SJSA1 (cell line): ENCODE measurements at places on chromosomes 2 and 18. TPM values are rescaled to one million over a fixed set of nuclear protein-coding genes. Genes with fewer than 3 reads are reported as not detected.

The ANKRD30BL gene
- total RNA-seq, result not detected in 2 replicates

The CHRNG gene
- total RNA-seq, result not detected in 2 replicates

The ARL4C gene
- total RNA-seq, result 6.3 and 14.5 TPM in 2 replicates

The GCG gene
- not detected in 2 replicates for total RNA-seq

The SGO2 gene
- total RNA-seq, result 16.4 and 22.9 TPM in 2 replicates

DNA sequence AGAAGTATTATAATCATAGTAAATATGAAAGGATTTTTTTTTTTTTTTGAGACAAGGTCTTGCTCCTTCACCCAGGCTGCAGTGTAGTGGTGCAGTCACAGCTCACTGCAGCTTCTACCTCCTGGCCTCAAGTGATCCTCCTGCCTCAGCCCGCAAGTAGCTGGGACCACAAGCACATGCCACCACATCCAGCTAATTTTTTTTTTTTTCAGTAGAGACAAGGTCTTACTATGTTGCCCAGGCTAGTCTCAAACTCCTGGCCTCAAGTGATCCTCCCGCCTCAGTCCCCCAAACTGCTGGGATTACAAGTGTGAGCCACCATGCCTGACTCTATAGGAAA lies 301.6 kb upstream of the STON1 start:
- DNase-seq, result no peak

DNA sequence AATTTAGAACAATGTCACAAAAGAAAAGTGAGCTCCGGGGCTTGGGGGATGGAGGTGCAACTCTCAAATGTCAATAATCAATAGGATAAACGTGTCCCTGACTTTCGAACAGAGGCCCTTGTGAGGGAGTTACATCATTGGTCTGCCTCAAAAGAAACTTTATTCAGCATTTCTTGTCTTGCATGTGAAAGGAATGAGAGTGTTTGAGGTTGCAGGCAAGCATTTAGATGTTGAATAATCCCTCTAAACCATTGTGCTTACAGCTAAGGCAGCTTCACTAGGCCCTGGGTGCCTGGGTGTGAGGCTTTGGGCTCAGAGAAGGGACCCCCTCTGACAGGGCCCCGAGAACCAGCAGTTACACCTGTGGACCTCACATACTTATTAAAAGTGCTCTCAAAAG lies 28.6 kb upstream of the FHL2 start:
- DNase-seq, result no peak

DNA sequence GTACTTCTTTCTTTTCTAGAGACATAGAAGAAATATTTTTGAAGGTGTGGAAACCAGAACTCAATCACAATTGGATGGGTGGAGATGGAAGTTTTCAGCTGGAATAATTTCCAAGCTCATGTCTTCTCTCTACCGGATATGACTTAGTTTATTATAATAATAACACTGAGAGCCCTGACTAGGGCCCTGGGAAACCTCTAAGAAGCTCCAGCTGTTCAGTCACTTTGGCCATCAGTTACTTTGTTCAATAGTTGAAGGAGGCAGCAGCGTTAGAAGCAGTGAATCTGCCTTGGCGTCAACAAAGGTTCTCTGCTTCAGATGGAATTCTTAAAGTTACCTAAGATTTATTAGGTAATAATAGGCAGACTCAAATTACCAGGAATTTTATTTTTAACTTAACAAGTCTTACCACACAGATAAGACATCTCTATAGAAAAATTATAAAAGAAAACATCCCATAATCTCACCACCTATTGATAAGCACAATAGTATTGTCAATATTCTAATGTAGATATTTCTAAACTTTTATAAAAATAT lies 293.8 kb upstream of the CHAC2 start:
- no peak for DNase-seq

- peak; percentile 31 for DNase-seq
Measured at GRCh38 chr2:84865181-84865783, 15.6 kb downstream of the TRABD2A start.

DNA sequence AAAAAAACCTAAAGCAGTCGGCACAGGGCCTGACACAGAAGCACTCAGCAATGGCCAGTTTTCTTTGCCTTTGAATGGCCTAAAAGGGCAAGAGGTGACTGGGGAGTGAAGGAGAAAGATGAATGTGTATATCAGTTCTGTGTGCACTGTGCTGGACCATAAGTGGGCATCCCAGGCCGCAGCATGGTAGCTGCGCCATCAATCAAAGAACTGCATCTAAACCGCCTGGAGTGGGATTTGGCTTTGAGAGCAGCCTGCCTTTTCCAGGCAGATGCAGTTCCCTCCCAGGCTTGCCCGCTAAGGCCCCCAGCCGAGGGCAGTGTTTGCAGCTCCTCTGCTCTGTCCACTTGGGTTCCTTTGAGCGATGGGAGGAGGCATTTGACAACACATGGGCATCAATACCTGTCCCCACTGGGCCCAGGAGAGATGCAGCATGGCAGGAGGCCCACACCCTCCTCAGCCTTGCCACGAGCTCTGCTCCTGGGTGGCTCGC lies 144.1 kb downstream of the FAM210A start:
- no peak for DNase-seq

DNA sequence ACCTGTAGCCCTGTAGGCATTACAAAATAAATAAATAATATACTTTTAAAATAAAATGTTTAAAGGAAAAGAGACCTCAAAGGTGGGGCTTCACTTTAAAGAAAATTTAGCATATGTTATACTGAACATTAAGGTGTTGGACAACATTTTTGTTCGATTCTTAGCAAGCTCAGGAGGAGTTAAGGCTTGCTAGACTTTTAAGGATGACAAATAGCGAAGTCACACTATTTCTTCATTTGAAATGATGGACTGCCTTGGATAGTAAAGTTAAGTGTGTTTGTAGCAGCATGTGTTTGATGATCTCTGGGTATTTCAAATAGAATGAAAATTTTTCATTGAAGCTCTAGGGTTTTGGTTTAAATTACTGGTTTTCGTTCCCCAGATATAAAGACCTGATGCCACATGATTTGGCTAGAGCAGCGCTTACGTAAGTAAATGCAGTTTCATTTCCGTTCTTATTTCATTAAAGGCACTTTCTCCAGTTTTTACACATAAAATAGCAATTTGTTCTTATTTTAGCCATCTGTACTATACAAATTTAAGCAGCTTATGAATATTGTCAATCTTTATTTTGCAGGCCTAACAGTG lies 24.9 kb downstream of the HADHB start:
- DNase-seq, result no peak

GRCh38 chr2:156366753-156367152 lies 34.2 kb upstream of the NR4A2 start:
- no peak for DNase-seq

DNA sequence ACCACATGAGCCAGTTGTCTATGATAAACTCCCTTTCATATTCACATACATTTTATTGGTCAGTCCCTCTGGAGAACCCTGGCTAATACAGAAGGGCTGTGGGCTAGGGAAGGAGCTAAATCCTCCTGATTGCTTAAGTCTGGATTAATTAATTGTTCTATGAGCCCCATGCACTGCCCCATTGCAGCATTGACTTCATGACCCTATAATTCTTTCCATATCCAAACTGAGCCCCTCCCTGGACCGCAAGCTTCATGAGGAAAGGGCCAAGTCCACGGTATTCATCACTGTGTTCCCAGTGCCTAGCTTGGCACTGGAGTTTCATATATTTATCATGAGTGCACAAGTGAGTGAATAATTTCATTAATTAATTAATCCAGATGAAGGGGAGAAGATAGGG lies 124.0 kb downstream of the MBD2 start:
- no peak for DNase-seq

DNA sequence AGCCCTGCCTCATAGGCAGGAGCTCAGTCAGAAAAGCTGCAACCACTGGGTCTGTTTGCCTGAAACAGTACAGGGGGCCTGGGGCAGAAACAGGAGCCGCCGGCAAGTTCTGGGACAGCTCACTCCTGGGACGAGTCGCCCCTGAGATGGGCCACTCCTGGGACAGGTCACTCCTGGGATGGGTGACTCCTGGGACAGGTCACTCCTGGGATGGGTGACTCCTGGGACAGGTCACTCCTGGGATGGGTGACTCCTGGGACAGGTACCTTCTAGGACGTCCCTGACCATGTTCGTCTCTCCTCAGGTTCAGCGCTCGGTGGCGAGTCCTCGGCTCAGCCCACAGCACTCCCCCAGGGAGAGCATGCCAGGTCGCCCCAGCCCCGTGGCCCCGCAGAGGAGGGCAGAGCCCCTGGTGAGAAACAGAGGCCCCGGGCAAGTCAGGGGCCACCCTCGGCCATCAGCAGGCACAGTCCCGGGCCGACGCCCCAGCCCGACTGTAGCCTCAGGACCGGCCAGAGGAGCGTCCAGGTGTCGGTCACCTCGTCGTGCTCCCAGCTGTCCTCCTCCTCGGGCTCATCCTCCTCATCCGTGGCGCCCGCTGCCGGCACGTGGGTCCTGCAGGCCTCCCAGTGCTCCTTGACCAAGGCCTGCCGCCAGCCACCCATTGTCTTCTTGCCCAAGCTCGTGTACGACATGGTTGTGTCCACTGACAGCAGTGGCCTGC lies 51.8 kb downstream of the NTSR2 start:
- no peak for DNase-seq

GRCh38 chr2:36338827-36339145 lies 16.8 kb upstream of the CRIM1 start:
- no peak for DNase-seq

DNA sequence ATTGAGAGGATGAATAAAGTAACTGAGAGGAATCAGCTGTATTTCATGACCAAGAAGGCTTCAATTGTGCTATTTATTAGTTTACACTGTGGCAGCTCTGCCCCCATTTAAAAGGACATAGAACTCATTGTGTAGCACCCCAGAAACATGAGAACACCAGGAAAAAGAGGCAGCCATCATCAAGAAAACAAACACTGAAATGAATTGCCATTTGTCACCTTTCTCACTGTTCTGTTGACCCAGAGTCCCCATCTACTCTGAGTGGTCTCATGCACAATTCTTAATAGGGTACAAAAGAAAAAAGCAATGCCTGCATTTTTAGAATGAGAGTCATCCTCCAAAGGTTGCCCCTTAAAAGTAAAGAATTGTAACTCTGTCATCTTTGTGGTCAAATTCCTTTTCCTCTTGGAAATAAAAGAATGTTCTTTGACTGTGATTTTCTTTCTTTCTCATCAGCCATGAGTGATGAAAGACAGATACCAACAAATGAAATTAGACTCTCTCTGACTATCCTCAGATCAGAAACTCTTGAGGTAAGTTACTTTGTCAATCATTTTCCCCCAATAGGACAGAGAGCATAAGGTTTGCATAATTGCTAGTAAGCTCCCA lies 1941.9 kb upstream of the PIK3C3 start:
- DNase-seq, result no peak

DNA sequence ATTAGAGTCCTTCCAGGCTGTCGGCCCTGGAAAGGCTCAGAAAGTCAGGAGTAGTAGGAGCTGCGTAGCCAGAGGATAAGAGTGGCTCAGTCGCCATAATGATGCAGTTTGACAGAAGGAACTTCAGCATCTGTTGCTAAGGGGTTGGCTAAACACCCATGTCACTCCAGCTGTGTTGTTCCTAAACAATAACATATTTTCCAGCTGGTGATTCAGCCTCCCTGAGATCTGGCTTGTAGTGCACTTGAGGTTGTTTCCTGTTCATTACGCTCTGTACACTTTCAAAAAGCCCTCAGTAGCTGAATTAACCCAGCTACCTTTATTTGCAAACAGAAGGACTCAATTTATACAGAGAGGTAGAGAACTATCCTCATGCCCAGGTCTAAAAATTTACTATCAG lies 39.7 kb upstream of the EPAS1 start:
- DNase-seq, result peak; percentile 15

DNA sequence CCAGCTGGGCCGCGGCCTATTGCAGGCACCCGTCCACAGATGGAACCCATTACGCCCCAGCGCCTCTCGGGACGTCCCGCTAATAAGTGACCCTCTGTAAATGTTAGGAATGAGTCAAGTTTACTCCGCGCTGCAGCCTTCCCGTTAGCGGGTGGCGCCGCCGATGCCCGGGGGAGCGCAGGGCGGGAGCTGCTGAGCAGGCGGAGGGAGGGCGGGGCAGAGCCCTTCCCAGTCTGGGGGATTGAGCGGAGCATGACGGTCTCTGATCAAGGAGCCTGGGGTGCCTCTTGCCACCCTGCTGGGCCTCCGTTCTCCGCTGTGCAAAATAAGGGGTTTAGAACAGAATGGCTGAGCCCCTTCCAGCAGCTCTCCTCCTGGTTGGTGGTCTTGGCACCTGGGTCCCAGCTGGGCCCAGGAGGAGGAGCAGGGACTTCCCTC lies 10.5 kb downstream of the CROCC2 start:
- peak; percentile 96 for DNase-seq

DNA sequence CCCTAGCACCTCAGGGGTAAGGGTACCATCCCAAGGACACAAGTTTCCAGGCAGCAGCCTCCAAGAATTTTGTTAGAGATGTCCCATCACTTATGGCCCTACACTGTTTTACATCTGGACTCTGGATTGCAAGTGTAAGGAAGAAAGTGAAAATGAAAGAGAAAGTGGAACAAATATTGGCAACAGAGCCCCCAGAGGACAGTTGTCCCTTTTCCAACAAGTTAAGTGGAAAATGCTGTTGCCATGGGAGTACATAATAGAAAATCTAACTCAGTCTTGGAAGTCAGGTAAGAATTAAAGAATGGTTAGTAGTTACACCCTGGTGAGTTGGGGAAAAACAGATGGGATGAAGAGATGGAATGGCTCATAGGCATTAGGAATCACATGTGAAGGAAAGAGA lies 50.6 kb downstream of the TTC21B start:
- no peak for DNase-seq

DNA sequence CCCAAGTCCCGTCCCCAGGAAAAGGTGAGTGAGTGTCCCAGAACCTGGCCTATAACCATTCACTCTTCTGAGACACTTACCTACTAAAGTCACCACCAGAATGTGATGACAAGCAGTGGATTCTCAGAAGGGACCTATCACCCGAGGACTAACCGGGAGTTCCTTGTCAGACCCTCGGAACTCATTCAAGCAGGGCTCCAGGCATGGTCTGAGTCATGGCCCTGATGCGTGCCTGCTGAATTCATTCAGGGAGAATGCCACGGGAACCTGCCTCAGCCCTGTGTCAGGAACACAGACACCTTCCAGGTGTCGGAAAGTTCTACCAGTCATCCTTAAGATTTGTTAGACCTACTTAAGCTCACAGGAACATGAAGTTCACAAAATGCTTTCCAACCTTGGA lies 29.8 kb downstream of the ALPK2 start:
- DNase-seq, result no peak

DNA sequence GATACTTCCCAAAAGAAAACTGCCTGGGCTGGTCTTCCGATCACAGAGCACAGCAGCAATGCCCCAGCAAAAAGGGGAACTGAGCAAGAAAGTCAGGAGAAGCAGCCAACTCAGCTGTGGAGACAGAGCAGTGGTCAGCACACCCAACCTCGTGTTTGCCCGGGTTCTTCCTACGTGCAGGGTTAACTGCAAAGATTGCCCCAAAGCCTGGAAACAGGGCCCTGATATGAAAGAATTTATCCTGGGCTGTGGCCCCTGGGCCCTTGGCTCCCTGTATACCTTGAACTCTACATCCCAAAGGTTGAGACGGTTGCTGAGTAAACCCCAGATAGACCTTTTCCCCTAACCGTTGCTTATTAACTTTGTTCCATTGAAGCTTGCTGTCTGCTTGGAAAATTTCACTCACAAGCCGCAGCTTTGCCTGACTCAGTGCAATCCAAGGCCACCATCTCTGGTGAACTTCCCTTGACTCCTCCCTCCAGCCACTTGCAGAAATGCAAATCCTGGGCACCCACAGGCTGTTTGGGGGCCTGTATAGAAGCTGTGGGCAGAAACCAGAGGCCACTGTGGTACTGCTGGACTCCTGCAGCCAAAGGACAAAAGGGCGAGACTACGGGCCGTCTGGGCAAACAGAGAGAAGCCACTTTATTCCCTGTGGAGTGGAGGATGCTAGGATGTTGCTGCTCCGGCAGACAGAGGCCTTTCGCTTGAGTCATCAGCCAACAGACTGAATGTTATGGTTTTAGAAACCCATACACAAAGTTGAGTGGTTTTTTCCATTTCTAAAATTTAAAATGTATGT lies 18.2 kb downstream of the NRP2 start:
- peak; percentile 90 for DNase-seq
